ENCODE measurements at places on chromosomes 4 and X.

GRCh38 chr4:2606960-2607506 is 70.6 kb downstream of the FAM193A start:
- no peak for DNase-seq

GRCh38 chr4:6658597-6659075 is 18.2 kb downstream of the MRFAP1 start:
- DNase-seq: peak; percentile 44

DNA sequence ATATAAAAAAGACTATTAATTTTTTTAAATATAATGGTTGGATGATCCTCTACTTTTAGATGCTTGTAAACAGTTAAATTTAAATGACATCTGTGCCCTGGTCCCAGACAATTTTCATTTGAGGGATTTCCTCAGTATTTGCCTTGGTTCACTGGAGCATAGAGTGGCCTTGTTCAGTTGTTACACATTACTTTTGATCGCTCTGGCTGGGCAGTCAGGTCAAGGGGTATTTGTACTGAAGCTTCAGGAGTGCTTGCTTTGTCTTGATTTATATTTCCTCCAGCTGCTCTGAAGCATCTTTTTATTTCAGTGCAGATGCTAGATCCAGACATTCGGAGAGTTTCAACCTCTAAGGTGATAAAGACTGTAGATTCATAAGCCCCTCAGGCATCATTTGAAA is 50.0 kb downstream of the COMMD8 start:
- no peak for DNase-seq

DNA sequence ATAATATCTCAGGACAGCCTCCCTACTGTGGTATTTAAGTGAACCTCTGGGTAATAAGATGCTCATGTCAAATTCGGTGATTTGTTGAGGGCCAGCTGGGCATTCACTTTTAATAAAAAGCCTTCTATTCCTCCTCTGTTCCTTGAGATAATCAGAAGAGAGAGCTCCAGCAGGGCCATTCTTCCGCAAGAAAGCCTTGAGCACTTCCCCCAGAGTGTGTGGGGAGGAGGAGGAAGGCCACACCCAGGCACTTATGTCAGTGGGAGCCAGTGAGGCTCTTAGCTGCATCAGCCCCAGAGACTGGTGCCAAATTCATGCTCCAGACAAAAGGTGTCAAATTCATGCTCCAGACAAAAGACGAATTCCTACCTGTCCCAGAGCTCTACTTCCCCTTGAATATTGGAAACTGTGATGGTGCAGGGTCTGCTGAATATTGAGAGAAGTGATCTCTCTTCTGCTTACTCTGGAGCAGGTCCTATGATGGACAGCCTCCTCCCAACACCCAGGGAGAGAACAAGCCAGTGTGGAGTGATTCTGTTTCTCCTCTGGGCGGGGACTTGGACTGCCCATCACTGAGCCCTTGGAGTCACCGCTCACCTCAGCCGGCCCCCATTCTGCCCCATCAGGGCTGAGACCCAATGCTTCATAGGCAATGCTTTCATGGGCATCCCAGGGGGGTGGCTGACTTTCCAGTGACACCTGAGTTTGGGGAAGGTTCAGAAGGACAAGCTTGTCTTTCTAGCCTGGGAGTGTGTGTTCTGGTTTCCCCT is 68.1 kb downstream of the FHDC1 start:
- DNase-seq: no peak

DNA sequence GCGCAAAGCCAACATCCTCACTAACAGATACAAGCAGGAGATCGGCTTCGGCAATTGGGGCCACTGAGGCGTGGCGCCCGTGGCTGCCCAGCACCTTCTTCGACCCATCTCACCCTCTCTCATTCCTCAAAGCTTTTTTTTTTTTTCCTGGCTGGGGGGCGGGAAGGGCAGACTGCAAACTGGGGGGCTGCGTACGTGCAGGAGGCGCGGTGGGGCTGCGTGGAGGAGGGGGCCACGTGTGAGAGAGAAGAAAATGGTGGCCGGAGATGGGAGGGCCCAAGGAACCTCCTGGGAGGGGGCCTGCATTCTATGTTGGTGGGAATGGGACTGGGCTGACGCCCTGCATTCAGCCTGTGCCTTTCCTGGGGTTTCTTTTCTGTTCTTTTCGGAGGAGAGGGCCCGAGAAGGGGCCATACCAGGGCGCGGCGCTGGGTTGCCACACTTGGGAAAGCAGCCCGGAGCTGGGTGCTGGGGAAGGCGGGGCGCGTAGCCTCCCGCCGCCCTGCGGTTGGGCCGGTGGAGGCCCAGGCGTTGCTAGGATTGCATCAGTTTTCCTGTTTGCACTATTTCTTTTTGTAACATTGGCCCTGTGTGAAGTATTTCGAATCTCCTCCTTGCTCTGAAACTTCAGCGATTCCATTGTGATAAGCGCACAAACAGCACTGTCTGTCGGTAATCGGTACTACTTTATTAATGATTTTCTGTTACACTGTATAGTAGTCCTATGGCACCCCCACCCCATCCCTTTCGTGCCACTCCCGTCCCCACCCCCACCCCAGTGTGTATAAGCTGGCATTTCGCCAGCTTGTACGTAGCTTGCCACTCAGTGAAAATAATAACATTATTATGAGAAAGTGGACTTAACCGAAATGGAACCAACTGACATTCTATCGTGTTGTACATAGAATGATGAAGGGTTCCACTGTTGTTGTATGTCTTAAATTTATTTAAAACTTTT is 4.5 kb downstream of the MID1IP1 start:
- no peak for DNase-seq

All from stimulated activated CD4-positive, alpha-beta T cell treated with anti-CD3 and anti-CD28 coated beads, TNF-alpha, amount 100 ng/mL, for 24 hours (primary cell).